ENCODE measurements at places on chromosomes 7 and 10. TPM values are rescaled to one million over a fixed set of nuclear protein-coding genes. Genes with fewer than 3 reads are reported as not detected.
A peak's percentile ranks its signal among the peaks of the same experiment; 100 is the strongest.

DNA sequence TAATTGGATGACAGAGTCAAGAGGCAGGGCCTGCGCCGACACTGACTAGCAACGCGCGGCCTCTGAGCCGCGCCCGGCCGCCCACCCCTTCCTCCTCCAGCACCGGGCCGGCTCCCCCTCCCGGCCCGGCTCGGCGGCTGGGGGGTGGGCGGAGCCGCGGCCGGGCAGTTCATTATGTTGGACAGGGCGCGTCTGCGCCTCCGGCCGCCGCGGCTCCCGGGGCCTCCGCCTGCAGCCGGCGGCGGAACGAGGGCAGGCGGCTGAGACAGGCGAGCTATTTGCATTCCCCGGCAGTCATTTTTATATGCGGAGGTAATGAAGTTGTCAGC, 106.7 kb downstream of the SNX10 start:
- peaks cover 5% of the 10 kb centered on the region for H3K4me1 ChIP-seq
- peak overlapping the region; percentile 68 for H3K4me3 ChIP-seq
- no peaks in the 10 kb centered on the region for H3K27me3 ChIP-seq
- DNase-seq, result no peak

DNA sequence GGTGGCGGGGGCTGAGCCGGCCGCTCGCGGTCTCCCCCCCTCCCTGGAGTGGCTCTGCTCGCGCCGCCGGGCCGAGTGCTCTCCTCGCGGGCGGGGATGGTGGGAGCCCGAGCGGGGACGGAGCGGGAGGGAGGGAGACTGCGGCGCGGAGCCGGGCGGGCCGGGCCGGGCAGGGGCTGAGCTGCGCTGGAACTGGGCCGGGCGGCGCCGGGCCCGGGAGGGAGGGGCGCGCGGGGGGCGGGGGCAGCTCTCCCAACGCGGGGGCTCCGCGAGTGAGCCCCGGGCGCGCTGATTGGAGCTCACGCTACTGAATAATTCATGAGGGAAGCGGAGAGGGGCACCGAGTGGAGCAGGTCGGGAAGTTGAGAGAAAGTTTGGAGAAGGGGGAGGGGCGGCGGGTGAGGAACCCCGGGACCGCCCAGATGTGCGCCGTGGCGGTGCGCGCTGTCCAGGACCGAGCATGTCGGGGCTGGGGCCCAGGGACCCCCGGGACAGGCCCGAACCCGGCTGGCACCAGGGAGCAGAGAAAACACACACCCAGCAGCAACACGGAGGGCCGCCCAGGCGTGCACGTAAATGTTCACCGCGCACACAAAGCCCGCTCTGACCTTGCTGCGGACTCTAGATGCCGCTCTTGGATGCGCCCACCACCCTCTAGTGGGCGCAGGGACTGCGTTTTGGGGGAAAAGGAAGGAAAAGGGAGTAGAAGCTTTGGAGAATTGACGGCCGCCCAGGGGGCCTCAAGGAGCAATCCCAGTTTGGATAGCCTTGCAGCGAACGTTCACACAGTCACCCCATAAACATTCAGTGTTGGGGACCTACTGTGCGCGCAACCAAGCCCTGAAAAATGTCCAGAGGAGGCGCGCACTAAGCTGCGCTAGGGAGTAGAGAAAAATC, at the start of gene EPHB4:
TSS of gene EPHB4 (minus strand) at position 194 of the 897 bp plus-strand sequence. CDS start 493 bp downstream, outside the sequence.
- peak within 1 kb of the TSS; percentile 39 for H3K27ac ChIP-seq
- DNase-seq, result peak; percentile 92
- peaks cover 18% of the 10 kb centered on the region for H3K4me1 ChIP-seq

GRCh38 chr7:37408291-37409228, 40.1 kb downstream of the ELMO1 start:
- H3K36me3 ChIP-seq, result no peaks in the 10 kb centered on the region
- H3K4me3 ChIP-seq, result no peak overlapping the region
- no peak for DNase-seq
- peaks cover 15% of the 10 kb centered on the region for H3K4me1 ChIP-seq
- no peaks in the 10 kb centered on the region for H3K27me3 ChIP-seq
- no peak overlapping the region for H3K27ac ChIP-seq

- peak; percentile 58 for DNase-seq
- H3K27me3 ChIP-seq, result no peaks in the 10 kb centered on the region
- H3K4me3 ChIP-seq, result peak overlapping the region; percentile 51
- no peaks in the 10 kb centered on the region for H3K4me1 ChIP-seq
- H3K36me3 ChIP-seq, result no peaks in the 10 kb centered on the region
- H3K27ac ChIP-seq, result peak overlapping the region; percentile 73
These were observed 29.7 kb upstream of the PAX2 start for GRCh38 chr10:100715445-100716385.

- no peak for DNase-seq
- H3K27me3 ChIP-seq, result no peaks in the 10 kb centered on the region
- H3K4me3 ChIP-seq, result no peak overlapping the region
- H3K36me3 ChIP-seq, result no peaks in the 10 kb centered on the region
These were observed 85.8 kb downstream of the PRPF18 start for GRCh38 chr10:13672548-13672947.

- DNase-seq, result peak; percentile 53
- no peaks in the 10 kb centered on the region for H3K27me3 ChIP-seq
- peak overlapping the region; percentile 7 for H3K27ac ChIP-seq
- H3K4me1 ChIP-seq, result peaks cover 5% of the 10 kb centered on the region
- H3K36me3 ChIP-seq, result no peaks in the 10 kb centered on the region
- H3K4me3 ChIP-seq, result no peak overlapping the region
These were observed 18.8 kb upstream of the AOAH start for GRCh38 chr7:36742911-36743775.

DNA sequence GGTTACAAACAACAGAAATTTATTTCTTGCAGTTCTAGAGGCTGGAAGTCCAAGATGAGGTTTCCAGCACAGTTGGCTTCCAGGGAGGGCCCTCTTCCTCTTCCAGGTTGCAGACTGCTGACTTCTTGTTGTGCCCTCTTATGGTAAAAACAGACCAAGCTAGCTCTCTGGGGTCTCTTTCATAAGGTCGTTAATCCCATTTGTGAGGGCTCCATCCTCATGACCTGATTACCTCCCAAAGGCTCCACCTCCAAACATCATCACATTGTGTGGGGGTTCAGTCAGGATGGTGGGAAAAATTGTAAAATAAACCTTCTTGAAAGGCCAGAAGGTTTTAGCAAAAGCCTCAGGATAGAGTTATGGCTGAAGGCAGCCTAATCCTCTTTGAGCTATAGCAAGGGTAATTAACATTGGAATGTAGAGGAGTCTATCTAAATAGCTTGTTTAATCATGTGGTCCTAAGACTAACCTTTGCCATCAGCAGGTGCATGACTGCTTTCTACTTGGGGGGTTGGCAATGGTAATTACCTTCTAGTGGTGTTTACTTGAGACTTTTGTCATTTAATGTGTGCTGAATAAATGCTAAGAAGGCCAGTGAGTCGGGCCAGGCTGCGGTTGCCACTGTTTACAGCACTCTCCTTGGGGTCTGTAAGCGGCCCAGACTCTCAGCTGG, 80.8 kb downstream of the PPP1R17 start:
- H3K4me1 ChIP-seq, result no peaks in the 10 kb centered on the region
- DNase-seq, result no peak
- no peaks in the 10 kb centered on the region for H3K36me3 ChIP-seq
- H3K27ac ChIP-seq, result no peak overlapping the region
- no peak overlapping the region for H3K4me3 ChIP-seq

DNA sequence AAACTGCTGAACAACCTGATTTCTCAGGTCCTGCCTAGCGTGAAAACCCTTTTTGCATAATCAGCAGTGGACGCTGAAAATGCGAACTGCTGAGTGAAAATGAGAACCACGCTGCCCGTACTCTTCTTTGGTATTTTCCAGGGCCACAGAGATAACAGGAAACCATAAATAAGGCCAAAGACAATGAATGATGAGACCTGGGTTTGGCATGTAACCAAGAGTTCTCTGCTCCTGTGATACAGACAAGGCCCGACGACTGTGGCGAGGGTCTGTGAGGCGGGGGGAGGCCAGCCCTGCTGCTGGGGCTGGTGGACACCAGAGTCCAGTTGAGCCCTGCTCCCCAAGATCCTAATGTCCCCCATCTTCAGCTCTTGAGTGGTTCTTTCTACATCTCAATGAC, 236.0 kb downstream of the WDR11 start:
- no peaks in the 10 kb centered on the region for H3K36me3 ChIP-seq
- no peak for DNase-seq
- no peak overlapping the region for H3K27ac ChIP-seq
- no peak overlapping the region for H3K4me3 ChIP-seq

The UTF1 gene
- 17.2 TPM for total RNA-seq

GRCh38 chr7:102326157-102326889, 29.9 kb downstream of the SPDYE6 start:
- H3K4me3 ChIP-seq, result no peak overlapping the region
- H3K4me1 ChIP-seq, result no peaks in the 10 kb centered on the region
- H3K27me3 ChIP-seq, result no peaks in the 10 kb centered on the region
- no peaks in the 10 kb centered on the region for H3K36me3 ChIP-seq
- peak; percentile 6 for DNase-seq
- H3K27ac ChIP-seq, result no peak overlapping the region

The ACTA2 gene
- 398 TPM for total RNA-seq

DNA sequence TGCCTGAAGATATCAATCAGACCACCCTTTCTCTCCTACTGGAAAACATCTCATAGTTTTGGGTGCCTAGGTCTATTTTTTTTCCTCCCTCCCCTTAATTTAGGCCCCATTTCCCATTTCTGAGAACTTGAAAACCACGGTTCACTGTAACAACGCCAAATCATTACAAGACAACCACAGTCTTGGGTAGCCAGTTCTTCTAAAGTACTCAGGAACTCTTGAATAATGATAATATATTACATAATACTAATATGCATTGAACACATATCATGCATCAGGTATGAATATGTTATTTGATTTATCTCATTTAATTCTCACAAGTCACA, 185.1 kb upstream of the ADO start:
- H3K4me1 ChIP-seq, result no peaks in the 10 kb centered on the region
- no peak for DNase-seq
- H3K27ac ChIP-seq, result no peak overlapping the region
- no peaks in the 10 kb centered on the region for H3K27me3 ChIP-seq
- no peak overlapping the region for H3K4me3 ChIP-seq

The WDFY4 gene
- total RNA-seq, result 10.2 TPM

The KLHL7 gene
- 85.3 TPM for total RNA-seq

The IGFBP1 gene
- total RNA-seq, result not detected

The A1CF gene
- not detected for total RNA-seq

DNA sequence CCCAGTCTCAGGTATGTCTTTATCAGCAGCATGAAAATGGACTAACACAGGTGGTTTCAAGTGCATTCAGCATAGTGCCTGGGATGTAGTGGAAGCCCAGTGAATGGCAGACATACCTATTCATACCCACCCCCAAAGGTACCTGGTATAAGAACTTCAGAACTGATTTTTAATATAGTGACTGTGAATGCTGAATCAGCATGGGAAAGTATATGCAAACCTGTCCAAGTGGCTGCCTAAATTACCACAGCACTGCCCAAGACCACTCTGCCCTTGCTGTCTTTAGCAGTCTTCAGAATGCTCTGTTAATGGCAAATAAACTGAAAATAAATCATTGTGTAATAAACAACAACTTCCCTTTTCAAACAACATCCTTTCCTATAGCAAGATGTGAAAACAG, 312.1 kb downstream of the GPAM start:
- no peak overlapping the region for H3K27ac ChIP-seq
- no peak overlapping the region for H3K4me3 ChIP-seq
- H3K27me3 ChIP-seq, result no peaks in the 10 kb centered on the region
- DNase-seq, result no peak
- no peaks in the 10 kb centered on the region for H3K36me3 ChIP-seq

DNA sequence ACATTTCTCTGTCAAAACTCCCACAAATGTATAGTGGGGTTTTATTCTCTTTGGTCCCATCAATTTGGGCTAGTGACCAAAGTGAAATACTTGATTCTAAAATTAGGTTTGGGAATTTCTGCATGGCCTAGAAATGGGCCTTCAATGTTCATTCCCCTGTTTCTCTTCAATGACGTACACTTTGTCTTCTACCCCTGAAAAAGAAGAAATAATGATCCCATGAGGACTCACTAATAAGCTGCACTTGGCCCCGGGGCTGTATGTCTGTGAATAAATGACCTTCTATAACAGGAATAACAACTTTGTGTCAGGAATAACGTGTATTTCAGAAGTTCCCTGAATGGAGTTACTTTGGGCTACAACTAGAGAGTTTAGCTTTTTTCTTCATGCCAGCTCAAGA, 20.2 kb downstream of the OR6B1 start:
- H3K4me3 ChIP-seq, result no peak overlapping the region
- no peak overlapping the region for H3K27ac ChIP-seq
- DNase-seq, result no peak
- H3K27me3 ChIP-seq, result no peaks in the 10 kb centered on the region
- H3K4me1 ChIP-seq, result no peaks in the 10 kb centered on the region

The SAP25 gene
- total RNA-seq, result 29.9 TPM

The SPDYE2B gene
- 10.6 TPM for total RNA-seq

DNA sequence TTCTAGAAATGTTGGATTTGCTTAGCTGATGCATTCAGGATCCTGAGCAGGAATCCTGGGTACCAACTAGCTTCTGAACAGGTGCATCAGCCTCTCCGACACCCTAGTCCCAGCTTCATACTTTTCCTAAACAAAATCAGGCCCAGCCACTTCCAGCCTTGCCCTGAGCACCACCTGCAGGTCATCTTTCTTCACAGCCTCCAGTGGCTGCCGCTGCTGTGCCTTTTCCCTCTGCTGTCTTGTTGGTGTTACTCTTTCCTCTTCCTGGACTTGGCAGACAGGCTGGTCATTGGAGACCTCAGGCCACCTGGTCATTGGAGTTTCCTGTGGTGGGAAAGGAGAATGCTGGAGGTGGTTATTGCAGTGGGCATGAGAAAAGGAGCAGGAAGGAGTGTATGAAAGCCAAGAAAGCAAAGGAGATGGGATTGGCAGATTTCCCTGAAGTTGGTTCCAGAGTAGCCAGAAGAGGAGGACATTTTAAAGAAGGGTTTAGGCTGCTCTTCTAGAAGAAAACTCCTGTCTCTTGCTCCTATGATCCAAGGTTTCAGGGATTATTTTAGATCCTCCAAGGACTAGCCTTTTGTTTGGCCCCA, 48.2 kb upstream of the NFKB2 start:
- H3K27me3 ChIP-seq, result no peaks in the 10 kb centered on the region
- DNase-seq, result peak; percentile 75
- no peak overlapping the region for H3K27ac ChIP-seq
- H3K36me3 ChIP-seq, result no peaks in the 10 kb centered on the region

GRCh38 chr10:78651287-78651686, 417.5 kb upstream of the ZMIZ1 start:
- no peak overlapping the region for H3K4me3 ChIP-seq
- H3K27me3 ChIP-seq, result no peaks in the 10 kb centered on the region
- no peaks in the 10 kb centered on the region for H3K36me3 ChIP-seq

The WEE2 gene
- not detected for total RNA-seq

The HOXA7 gene
- total RNA-seq, result 7.8 TPM

DNA sequence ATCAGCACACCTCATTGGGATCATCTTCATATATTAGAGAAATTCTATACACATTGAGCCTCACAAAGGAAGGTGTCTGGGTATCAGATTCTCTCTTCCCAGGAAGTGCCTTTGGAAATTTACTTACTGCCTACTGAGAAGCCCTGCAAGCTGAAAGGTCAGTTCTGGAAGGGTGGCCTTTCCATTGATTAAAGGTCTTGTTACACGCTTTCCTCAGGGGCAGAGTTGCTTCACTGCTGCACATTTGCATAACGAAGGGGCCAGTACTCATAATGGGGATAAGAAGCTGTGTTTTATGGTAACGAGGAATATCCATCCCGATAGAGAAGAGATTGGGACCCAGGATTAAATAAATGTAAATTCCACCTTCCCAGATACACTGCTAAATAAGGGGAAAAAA, 19.4 kb upstream of the IL15RA start:
- H3K27me3 ChIP-seq, result no peaks in the 10 kb centered on the region
- no peaks in the 10 kb centered on the region for H3K36me3 ChIP-seq
- DNase-seq, result no peak
- no peaks in the 10 kb centered on the region for H3K4me1 ChIP-seq
- no peak overlapping the region for H3K27ac ChIP-seq

The IFIT1 gene
- total RNA-seq, result 13.1 TPM

GRCh38 chr10:112986544-112987190, 36.6 kb downstream of the TCF7L2 start:
- H3K27me3 ChIP-seq, result no peaks in the 10 kb centered on the region
- H3K4me1 ChIP-seq, result peaks cover 7% of the 10 kb centered on the region
- H3K36me3 ChIP-seq, result no peaks in the 10 kb centered on the region
- H3K4me3 ChIP-seq, result no peak overlapping the region
